AG09309 (cell line): ENCODE measurements at places on chromosomes 6 and 20.

GRCh38 chr6:68993911-68994310 is 358.8 kb downstream of the ADGRB3 start:
- DNase-seq, result no peak

- no peak for DNase-seq
Measured at GRCh38 chr20:40111282-40111681, 577.8 kb downstream of the MAFB start.

- no peak for DNase-seq
Measured at GRCh38 chr6:105442369-105442768, 39.5 kb upstream of the PREP start.

DNA sequence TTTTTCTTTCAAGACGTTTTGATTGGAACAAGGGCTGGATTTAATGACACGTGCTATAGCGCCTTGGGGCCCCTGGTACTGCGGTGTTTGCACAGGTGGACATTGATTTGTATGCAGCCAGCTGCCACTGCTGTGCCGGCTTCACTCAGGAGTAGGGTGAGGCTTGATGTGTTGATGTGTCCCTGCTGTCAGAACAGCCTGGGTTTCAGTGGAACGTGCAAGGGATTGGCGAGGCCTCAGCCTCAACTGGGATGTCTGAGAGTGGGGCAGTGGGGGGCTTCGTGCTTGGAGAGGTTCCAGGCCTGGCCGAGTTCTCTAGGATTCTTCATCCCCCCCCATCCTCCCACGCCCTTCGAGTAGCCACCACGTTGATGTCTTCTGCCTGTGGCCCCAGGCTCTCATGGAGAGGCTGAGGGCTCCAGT is 23.0 kb downstream of the PYGB start:
- DNase-seq, result no peak

DNA sequence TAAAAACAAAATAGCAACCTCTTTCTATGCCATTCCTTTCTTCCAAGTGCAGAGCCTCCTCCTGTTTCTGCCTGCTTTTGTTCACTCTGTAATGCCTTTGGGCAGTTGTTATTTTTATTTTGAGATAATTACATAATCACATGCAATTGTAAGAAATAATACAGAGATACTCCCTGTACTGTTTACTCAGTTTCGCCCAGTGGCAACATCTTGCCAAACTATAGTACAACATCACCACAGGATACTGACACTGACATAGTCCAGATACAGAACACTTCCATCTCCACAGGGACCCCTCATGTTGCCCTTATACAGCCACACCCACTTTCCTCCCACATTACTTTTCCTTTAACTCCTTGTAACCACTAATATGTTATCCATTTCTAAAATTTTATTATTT is 59.7 kb downstream of the BANF2 start:
- DNase-seq, result no peak

DNA sequence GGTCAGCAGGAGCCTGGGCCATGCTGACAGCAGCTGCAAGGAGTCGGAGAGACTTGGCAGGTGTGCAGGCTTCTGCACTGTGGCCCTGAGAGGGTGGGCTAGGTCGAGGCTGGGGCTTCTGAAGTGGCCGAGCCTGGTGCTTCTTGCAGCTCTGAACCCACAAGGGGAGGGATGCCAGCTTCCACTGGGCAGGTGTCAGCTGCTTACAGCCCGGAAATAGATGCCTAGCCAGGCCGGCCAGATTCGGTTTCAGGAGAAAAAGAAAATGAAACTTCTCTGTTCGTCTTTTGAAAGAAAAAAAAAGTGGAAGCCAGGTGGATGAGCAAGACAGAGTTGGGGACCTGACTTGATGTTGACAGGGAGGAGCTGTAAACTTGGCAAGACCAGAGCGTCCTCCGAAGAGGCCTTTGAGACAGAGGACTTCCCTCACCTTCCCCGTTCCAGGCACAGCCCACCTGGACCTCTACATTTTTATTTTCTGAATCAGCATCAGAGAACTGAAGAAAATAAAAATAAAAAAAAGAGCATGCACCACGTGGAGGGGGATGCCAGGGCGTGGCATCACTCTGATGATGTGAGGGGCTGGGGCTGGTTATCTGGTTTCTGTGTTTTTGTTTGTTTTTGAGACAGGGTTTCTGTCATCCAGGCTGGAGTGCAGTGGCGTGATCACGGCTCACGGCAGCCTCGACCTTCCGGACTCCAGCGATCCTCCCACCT is at the start of gene ZBP1:
Gene ZBP1 (minus strand): TSS at position 153 of the 717 bp plus-strand sequence. CDS start 131 bp downstream, at position 22.
- DNase-seq, result no peak

DNA sequence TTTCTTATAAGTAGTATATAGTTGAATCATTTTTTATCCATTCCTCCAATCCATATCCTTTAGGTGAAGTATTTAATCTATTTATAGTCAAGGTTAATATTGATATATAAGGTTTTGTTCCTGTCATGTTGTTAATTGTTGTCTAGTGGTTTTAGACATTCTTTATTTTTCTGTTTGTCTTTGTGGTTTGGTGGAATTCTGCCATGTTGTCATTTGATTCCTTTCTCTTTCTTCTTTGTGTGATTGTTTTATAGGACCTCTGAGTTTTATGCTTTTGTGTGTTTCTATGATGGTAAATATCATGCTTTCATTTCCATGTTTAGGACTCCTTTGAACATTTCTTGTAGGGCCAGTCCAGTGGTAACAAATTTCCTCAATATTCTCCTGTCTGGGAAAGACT is 450.3 kb upstream of the BTBD3 start:
- no peak for DNase-seq

- no peak for DNase-seq
Measured at GRCh38 chr6:144317736-144318135, 32.6 kb downstream of the UTRN start.

- DNase-seq, result peak; percentile 48
Measured at GRCh38 chr20:1900321-1900801, 5.2 kb downstream of the SIRPA start.

DNA sequence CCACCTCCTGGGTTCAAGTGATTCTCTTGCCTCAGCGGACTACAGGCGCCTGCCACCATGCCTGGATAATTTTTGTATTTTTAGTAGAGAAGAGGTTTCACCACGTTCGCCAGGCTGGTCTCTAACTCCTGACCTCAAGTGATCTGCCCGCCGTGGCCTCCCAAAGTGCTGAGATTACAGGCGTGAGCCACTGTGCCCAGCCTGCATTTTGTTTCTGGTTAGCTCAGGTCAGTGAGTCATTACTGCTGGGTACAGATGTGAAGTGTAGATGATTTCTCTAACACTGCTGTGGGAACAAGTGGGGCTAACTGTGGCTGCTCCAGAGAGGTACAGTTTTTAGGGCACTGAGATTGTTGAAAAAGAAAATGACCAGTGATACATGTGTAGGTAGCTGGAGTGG is 188.6 kb downstream of the PRL start:
- no peak for DNase-seq

- no peak for DNase-seq
Measured at GRCh38 chr6:5072440-5072839, 12.7 kb upstream of the PPP1R3G start.

DNA sequence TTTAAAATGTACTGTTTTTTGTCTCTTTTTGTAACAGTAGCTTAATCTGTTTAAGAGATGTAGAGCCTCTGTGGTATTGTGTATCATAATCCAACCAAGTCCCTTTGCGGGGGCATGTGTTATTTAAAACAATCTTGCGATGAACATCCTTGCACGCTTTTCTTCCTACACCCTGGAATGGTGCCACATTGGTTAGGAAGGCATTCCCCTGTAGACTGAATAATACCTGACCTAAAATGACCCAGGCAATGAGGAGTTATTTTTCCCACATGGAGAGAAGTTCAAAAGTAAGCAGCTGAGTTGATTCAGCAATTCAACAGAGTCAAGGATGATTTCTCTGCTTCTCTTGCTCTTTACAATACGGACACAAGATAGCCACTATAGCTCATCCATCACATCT is 142.0 kb upstream of the PMEPA1 start:
- peak; percentile 25 for DNase-seq

DNA sequence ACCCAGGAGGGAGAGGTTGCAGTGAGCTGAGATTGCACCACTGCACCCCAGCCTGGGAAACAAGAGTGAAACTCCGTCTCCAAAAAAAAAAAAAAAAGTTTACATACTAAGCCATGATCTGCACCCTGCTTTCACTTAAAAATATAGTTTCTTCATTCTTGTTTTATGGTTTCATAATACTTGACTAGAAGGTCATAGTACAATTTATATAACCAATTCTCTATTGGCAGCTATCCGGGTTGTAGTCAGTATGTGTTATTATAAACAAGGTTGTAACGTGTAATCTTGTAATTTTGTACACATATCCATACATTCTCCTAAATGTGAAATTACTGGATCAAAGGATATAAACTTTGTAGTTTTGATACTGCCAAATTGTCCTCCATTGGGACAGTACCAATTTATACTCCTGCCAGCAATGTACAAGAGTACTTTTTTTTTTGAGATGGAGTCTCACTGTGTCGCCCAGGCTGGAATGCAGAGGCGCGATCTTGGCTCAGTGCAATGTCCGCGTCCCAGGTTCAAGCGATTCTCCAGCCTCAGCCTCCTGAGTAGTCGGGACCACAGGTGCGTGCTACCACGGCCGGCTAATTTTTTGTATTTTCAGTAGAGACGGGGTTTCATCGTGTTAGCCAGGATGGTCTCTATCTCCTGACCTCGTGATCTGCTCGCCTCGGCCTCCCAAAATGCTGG is 144.8 kb downstream of the GJA10 start:
- no peak for DNase-seq

DNA sequence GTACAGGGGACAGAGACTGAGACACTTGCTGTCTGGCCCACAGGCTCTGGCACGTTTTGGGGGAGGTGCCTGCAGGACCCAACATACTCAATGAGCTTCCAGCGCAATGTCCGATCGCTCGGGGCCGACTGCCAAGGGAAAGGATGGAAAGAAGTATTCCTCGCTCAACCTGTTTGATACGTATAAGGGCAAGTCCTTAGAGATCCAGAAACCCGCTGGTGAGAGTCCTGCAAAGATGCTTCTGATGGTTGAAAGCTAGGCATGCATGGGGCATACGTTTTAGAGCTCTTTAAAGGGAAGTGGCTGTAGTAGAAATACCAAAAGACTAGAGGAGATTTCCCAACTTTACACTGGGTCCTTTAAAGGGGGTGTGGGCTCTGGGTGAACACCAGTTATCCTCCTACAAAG is 2.2 kb downstream of the PRRC2A start:
- DNase-seq, result no peak
